A673 (cell line): ENCODE measurements at places on chromosomes 1 and 21.

- DNase-seq: peak; percentile 63
Observed at GRCh38 chr1:21655748-21656147, 13.4 kb downstream of the RAP1GAP start.

DNA sequence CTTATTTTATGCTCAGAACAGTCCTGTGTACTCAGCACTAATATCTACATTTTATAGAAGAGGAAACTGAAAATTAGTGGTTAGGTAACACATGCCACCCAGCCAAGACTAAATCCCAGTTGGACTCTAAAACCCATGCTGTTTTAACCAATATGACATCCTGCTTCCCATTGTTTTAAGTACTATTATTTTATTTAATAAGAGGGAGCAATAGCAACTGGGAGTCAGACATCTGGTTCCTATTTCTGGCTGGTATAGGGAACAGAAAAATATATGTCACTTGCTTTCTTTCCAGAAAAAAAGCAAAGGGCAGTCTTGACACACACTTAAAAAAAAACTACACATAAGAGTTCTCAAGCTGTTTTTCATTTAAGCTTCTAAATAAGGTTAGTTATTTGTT is 11.9 kb downstream of the KLHL12 start:
- DNase-seq: peak; percentile 91

GRCh38 chr1:231159963-231160761 is 1.7 kb upstream of the TRIM67 start:
- DNase-seq: no peak

DNA sequence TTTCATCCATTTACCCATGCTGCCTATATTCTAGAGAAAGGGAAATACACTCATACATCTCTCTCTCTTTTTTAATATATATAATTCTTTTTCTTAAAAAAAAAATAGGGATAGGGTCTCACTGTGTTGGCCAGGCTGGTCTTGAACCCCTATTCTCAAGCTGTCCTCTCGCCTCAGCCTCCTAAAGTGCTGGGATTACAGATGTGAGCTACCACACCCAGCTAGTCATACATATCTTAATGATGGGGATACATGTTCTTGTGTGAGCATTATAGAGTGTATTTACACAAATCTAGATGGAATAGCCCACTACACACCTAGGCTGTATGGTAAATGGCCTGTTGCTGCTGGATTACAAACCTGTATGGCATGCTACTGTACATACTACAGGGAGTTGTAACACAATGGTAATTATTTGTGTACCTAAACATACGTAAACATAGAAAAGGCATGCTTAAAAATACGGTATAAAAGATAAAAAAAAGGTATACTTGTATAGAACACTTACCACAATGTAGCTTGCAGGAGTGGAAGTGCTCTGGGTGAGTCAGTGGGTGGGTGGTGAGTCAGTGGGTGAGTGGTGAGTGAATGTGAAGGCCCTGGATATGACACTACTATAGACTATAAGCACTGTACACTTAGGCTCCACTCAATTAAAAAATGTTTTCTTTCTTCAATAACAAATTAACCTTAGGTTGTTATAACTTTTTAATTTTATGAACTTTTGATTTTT is 72.9 kb downstream of the IVNS1ABP start:
- no peak for DNase-seq

GRCh38 chr1:156725683-156726280 is 2.5 kb upstream of the METTL25B start:
- DNase-seq: peak; percentile 85

- no peak for DNase-seq
Observed at GRCh38 chr1:172390301-172390682, 30.2 kb upstream of the C1orf105 start.

DNA sequence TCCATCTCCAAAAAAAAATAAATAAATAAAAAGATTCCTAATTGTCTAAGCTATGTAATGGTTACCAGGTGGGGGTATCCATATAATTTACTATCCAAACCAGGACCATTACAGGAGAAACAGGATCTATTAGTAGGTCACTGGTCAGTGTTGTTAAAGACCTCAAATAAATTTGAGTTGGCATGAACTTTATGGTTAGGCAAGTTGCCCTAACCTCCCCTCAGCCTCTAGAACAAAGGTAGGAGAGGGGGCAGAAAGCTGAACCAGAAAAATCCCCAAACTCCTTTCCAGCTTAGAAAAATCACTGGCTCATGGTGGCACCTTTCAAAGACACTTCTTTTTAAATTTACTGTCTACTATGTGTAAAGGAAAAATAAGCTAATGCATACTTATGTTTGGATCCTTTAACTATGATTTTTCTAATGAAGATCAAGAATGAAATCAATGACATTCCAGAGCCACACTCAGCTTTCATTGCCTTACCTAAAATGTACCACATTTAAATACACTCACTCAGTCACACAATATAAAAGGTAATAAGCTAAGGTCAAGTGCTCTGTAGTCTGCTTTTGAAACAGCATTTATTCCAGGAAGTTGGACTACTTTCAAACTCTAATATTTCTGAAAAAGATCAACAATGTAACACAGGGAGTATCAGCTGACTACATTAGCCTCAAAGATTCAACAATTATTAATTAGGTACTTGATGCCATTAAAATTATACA is 13.8 kb downstream of the EIF4G3 start:
- DNase-seq: no peak

DNA sequence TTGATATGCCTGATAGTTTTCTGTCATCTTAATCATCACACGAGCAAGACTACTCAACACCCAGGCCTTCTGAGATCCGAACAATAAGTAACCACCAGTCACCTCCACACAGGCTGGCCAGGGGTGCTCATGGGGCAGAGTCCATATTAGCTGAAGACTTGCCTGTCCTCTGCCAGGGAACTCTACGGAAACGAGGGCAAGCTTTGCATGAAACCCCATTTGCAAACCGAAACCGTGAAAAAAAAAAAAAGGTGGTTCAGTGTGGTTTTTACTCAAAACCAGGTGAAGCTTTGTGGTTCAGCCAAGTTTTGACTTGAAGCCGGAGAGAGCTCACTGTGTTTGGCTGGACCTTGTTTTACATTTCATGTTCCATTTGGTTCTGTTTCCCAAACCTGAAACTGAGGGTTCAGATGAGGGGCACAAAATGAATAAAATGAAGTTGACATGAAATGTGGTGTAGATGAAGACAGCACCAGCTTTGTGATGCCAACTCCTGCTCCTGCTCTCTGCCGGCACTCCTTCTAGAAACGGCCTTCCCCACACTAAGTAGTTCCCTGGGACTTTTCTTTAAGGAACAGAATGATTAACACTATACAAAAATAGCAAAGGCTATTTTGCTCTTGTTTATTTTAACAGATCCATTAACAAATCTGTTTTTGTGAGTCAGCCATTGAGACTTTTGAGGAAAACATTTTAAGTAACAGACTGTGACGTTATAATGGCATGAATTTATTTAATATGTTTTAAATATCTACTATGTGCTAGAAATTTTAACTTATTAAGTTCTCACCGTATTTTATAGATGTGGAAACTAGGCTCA is 74.7 kb downstream of the RUNX1 start:
- DNase-seq: no peak

DNA sequence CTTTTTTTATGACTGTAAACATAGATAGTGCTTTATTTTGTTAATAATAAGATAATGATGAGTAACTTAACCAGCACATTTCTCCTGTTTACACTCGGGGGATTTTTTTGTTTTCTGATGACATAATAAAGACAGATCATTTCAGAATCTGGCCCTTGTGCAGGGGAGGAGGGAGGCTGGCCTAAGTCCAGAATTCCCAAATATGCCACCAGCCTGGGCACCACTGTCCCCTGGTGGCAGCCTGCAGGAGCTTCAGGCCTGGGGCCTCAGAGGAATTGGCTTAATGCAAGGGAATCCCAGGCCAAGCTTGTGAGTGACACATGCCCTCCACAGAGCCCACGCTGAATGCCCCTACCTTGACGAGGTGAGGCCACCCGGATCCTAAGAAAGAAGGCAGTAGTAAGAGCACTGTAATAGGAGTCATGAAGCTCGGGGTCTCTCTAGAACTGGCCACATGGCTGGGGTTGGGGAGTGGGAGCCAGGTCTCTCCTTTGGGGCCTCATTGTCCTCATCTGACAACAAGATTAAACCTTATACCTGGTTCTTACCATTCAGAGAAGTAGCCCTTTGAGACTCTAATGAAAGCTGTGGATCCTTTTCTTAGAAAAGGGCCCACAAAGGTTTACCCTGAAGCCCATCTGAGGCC is 24.1 kb downstream of the ETNK2 start:
- DNase-seq: peak; percentile 91

DNA sequence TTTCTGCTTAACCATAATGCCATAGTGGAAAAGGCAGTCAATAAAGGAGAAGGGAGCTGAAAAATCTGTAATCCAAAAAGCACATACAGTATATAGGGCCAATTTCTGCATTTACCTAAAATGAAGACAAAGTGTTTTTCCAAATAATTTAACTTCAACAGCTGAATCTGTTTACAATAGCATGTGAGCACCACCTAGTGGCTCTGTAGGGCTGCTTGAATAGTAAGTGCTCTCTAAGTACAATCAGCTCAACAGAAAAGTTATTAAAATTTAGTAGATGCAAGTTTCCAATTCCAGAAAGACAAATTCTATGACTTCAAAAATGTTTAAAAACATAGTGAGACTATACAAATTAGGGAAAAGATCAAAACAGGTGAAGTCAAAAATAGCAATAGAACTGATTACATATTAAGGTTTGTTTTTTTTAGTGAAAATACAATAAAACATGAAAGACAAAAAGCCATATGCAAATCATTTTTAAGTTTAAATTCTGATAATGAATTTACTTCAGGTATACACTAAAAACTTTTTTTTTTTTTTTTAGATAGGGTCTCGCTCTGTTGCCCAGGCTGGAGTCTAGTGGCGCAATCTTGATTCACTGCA is 220.0 kb downstream of the SETD4 start:
- peak; percentile 72 for DNase-seq

DNA sequence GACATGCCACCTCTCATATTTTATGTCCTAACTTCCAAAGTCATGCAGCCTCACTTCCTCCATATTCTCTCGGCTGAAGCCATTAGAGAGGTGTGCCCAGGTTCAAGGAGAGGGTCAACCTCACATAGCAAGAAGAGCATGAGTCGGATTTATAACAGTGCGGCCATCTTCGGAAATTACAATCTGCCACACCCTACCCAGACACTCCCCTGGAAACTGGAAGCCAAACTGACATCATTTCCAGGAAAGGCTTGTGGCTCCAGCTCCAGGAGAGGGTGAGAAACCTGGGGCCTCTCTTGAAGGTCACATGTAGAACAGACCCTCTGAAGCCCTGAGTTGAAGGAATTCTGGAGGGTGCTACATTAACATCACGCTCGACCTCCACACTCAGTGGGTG is 73.5 kb downstream of the RRAGC start:
- no peak for DNase-seq
